ENCODE measurements at places on chromosomes 3 and 15.
A peak's percentile ranks its signal among the peaks of the same experiment; 100 is the strongest.

- DNase-seq, result no peak
Measured at GRCh38 chr3:62027796-62028195, 345.6 kb downstream of the FEZF2 start.

- peak; percentile 60 for DNase-seq
Measured at GRCh38 chr3:66253790-66254620, 33.2 kb downstream of the SLC25A26 start.

GRCh38 chr15:62145015-62145735 lies 19.9 kb downstream of the C2CD4B start:
- DNase-seq, result no peak

- no peak for DNase-seq
Measured at GRCh38 chr3:10463533-10464434, 41.6 kb downstream of the ATP2B2 start.
